Caco-2 (cell line): ENCODE measurements at places on chromosomes 6 and 20. TPM values are rescaled to one million over a fixed set of nuclear protein-coding genes. Genes with fewer than 3 reads are reported as not detected.

ZSCAN23 gene
- total RNA-seq = not detected in 2 replicates

- no peak for DNase-seq
These were observed 5.0 kb downstream of the HSF2 start for GRCh38 chr6:122404444-122404843.

GRCh38 chr6:24255676-24256075 lies 102.2 kb downstream of the DCDC2 start:
- DNase-seq = no peak

DNA sequence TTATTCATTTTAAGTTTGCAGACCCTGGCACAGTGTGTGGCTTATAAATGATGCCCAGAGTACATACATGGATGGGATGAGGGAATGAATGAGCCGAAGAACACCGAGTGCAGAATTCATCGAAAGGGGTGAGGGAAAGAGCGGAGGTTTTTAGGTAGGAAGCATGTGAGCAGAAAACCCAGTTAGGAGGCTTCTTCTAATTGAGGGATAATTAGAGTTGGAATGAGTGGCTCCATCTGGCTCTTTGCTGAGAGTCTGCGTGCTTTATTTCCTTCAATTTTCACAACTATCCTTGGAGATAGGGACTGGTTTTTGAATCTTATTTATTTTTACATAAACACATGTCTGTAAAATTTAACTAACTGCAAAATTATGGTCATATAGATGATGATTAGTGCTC lies 150.7 kb downstream of the DOK5 start:
- DNase-seq = no peak

OPRM1 gene
- not detected in 2 replicates for total RNA-seq

GRCh38 chr6:140766999-140767398 lies 1365.7 kb upstream of the GJE1 start:
- no peak for DNase-seq

- no peak for DNase-seq
These were observed 9.9 kb downstream of the GPX6 start for GRCh38 chr6:28505733-28506132.

C20orf141 gene
- total RNA-seq = not detected in 2 replicates

GRCh38 chr6:14055541-14055940 lies 62.0 kb upstream of the CD83 start:
- DNase-seq = no peak

KCNK16 gene
- total RNA-seq = not detected in 2 replicates

- no peak for DNase-seq
These were observed 24.9 kb downstream of the ZBP1 start for GRCh38 chr20:57595041-57596030.

TOX2 gene
- not detected in 2 replicates for total RNA-seq

C6orf15 gene
- total RNA-seq = not detected in 2 replicates

MLN gene
- total RNA-seq = not detected in 2 replicates

SSTR4 gene
- not detected in 2 replicates for total RNA-seq

DNA sequence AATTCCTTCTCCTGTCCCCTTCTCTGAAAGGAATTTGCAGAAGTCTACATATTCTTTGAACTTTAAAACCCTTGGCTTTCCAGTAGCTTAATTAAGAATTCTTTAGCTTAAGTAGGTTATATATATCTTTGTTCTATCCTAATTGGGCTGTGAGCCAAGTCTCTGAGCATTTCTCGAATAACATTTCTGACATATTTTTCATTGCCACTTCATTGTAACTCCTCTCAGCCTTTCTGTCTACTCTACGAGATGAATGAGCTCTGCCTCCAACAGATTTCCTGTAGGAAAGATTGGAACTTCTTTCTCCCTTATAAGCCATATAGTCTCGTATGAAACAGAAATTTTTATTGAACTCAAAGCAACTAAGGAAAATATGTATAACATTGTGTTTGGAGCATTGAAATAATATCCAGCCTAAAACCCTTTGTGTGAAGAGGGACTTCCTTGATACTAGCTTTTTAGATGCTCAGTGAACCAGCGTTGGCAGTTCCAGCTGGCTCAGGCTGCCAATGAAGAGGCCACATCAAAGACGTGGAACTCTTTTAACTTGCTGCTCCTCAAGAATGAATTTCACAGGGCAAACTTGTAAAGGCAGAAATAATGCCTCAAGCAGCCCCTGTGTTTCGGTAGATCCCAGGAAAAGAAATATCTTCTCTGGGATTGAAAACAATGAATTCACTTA lies 87.7 kb upstream of the NOX3 start:
- no peak for DNase-seq

- no peak for DNase-seq
These were observed 85.5 kb downstream of the SLC22A23 start for GRCh38 chr6:3371222-3371949.

CEBPB gene
- total RNA-seq = 160 and 183 TPM in 2 replicates
